Fibroblast of villous mesenchyme (primary cell): ENCODE measurements at places on chromosomes 4 and X. TPM values are rescaled to one million over a fixed set of nuclear protein-coding genes. Genes with fewer than 3 reads are reported as not detected.

AWAT1 gene
- total RNA-seq: not detected in 2 replicates

VCX2 gene
- total RNA-seq: not detected in 2 replicates

SPARCL1 gene
- under 0.01 TPM in 1 of 2 replicates, not detected in the other for total RNA-seq

SSX2B gene
- total RNA-seq: 0.32 TPM in 1 of 2 replicates, not detected in the other

GAGE1 gene
- total RNA-seq: not detected in 2 replicates

MAGEB2 gene
- 2.6 TPM in 1 of 2 replicates, not detected in the other for total RNA-seq

DIAPH2 gene
- 15.5 and 20.3 TPM in 2 replicates for total RNA-seq

RASL11B gene
- total RNA-seq: 0.43 and 1.3 TPM in 2 replicates

CEP135 gene
- 11.0 and 12.1 TPM in 2 replicates for total RNA-seq

PNMA6F gene
- total RNA-seq: not detected in 2 replicates

BCORL1 gene
- total RNA-seq: 1.3 and 2.6 TPM in 2 replicates

MND1 gene
- 2.6 and 4.3 TPM in 2 replicates for total RNA-seq

TLR6 gene
- 2.3 and 3.0 TPM in 2 replicates for total RNA-seq

PCDH7 gene
- 53.1 and 122 TPM in 2 replicates for total RNA-seq

FAM47E gene
- total RNA-seq: 0.32 and 0.86 TPM in 2 replicates
